ENCODE measurements at places on chromosomes 13 and 19.

DNA sequence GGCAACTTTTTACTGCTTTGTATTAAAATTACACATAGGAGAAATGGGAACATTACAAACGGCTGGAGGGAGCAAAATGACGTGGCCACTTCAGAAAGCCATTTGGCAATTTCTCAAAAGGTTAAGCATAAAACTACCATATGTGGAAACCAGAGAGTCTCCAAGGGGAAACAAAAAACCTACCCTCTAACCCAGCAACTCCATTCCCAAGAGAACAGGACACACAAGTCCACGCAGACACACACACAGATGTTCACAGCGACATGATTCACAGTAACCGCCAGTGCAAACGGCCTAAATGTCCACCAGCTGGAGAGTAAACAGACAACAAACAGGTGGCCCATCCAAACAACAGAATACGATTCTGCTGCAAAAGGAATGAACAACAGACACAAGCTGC, 37.2 kb downstream of the STK24 start:
- DNase-seq: no peak

GRCh38 chr13:49495783-49496762, at the start of gene PHF11:
Gene PHF11 (plus strand): TSS chr13:49495953. CDS start chr13:49496002, 49 bp downstream.
- peak; percentile 90 for DNase-seq

DNA sequence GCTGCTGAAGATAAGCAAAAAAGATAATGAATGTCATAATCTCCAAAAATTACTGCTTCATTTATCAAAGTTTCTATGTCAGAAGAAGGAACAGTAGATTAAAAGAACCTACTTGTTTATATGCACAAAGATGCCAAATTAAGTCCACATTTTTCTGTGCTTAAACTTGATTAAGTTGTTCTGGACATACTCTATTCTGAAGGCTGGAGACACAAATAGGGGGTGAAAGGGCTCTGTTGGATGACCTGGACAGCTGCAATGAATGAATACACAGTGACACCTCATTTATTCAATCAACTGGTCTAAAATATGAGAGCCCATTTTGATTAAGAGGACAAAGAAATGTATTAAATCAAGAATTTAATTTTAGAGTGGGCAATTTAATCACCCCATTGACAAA, 276.3 kb upstream of the PCDH9 start:
- no peak for DNase-seq

DNA sequence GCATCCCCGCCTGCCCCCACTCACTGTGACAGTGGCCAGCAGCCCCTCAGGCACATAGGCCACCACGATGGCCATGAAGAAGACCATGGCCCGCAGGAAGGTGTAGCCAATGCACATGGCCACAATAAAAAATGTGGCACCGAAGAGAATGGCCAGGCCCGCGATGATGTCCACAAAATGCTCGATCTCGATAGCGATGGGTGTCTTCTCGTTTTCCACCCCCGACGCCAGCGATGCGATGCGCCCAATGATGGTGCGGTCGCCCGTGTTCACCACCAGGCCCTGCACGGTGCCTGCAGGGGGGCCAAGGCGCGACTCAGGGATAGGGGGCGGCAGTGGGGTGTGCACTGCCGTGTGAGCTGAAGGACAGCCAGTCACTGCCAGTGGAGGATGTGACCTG, 3.7 kb downstream of the ATP4A start:
- peak; percentile 40 for DNase-seq

GRCh38 chr13:29706923-29707322, 111.4 kb upstream of the SLC7A1 start:
- no peak for DNase-seq

DNA sequence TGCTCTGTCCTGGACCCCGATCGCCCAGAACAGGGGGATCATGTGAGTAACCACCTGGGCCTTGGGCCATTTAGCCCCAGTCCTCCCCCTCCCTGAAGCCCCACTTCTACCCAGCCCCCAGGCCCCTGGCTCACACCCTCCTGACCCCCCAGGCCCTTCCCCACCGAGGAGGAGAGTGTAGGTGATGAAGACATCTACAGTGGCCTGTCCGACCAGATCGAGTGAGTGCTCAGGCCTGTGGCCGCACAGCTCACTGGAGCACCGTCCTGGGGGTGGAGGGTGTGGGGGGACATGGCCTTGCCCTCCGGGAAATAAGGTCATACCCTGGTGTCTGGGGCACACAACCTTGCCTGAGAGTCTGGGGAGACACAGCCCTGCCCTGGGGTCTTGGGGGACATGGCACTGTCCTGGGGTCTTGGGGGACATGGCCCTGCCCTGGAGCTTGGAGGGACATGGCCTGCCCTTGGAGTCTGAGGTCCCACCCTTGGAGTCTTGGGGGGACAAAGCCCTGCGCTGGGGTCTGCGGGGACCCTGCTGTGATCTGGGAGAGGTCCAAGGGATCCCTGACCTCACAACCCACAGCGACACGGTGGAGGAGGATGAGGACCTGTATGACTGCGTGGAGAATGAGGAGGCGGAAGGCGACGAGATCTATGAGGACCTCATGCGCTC, 49.3 kb downstream of the VAV1 start:
- DNase-seq: no peak

GRCh38 chr19:54252845-54253244, 4.2 kb downstream of the LILRB5 start:
- DNase-seq: peak; percentile 43

DNA sequence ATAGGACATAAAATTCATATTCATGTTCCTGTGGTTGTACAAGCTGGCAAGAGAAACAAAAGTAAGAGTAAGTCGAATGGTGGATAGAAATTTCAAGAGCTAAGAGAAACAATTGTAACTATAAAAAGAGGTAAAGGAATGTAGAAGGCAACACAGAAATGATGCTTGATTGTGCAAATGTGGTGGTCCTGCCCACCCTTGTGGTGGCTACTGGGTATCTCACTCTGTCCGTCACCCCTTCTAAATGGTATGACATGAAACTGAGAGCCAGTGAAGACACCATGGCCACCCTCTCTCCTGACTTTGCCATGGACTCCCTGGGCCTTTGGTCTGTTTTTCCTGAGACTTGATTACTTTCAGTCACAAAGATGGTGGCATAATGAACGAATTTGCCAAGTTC, 925.9 kb upstream of the SLITRK6 start:
- DNase-seq: peak; percentile 52

- DNase-seq: peak; percentile 42
Measured at GRCh38 chr13:112182251-112182650, 115.3 kb downstream of the SOX1 start.
